ENCODE measurements at places on chromosomes 7 and 10.

- DNase-seq = no peak
Measured at GRCh38 chr10:109727436-109727835, 195.9 kb downstream of the XPNPEP1 start.

DNA sequence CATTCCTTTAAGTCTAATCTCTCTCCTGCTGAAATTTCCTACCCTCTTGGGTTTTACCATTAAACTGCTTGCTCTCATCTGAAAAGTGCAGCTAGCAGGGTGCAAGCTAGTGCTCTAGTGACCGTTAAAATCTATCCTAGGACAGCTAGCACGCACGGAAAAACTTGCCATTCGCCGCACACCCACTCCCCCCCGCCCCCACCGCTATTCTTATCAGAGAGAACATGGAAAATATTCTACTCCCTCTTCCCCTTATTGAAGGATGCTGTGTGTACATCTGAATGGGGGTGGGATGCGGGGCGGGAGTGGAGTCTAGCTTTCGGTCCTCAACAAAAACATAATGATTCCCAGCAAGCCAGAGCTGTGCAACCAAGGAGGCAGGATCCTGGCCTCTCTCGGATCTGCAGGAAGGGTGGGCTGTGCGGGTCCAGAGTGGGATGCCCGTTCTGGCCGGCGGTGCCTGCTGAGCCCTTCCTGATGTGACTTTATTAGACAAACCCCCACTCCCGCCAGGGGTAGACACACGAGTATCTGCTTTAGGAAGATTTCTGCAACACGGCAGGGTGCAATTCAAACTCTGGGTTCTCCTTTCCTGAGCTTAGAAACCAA is 1.1 kb upstream of the ADRA2A start:
- DNase-seq = no peak

GRCh38 chr7:127683776-127684681 is 32.0 kb downstream of the SND1 start:
- no peak for DNase-seq

- DNase-seq = no peak
Measured at GRCh38 chr7:39073432-39073831, 95.7 kb downstream of the POU6F2 start.

- DNase-seq = no peak
Measured at GRCh38 chr7:56003749-56004148, 39.4 kb downstream of the NIPSNAP2 start.

DNA sequence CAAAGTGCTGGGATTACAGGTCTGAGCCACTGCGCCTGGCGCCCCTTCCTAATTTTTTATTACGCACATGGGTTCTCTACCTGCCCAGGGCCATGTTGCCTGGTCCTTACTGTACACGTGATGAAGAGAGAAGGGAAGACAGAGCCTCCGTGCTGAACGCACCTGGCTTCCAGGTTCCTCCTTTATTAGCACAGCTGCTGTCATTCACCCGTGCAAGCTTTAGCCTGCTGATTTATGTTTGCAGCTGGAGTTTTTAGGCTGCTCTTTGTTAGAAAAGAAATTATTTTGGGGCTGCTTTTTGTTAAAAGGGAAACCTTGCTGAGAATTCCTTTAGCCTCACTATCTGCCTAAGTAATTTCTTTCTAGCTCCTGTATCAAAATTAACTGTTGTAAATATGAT is 417.0 kb downstream of the CALN1 start:
- no peak for DNase-seq

GRCh38 chr7:70857793-70858545 is 274.0 kb upstream of the GALNT17 start:
- DNase-seq = no peak

DNA sequence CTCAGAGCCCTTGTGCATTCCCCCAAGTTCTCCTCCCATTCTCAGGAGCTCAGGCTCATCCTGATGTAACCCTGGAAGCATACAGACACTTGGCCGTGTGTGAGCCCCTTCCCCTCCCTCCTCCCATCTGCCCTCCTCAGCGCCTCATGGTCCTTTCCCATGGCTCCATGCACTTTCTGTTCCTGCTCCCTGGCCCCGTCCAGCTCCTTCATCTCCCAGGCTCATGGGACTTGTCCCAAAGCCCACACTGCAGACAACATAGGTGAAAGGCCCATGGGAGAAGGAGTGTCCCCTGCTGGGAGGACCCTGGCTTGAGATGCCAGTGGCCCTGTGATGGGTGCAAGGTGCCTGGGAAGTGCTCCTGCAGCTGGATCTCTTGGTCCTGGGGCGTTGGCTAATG is 24.2 kb upstream of the SLC29A3 start:
- no peak for DNase-seq

GRCh38 chr10:11535346-11535959 is 76.0 kb downstream of the USP6NL start:
- DNase-seq = no peak

- no peak for DNase-seq
Measured at GRCh38 chr7:127895360-127895759, 135.9 kb downstream of the LRRC4 start.

DNA sequence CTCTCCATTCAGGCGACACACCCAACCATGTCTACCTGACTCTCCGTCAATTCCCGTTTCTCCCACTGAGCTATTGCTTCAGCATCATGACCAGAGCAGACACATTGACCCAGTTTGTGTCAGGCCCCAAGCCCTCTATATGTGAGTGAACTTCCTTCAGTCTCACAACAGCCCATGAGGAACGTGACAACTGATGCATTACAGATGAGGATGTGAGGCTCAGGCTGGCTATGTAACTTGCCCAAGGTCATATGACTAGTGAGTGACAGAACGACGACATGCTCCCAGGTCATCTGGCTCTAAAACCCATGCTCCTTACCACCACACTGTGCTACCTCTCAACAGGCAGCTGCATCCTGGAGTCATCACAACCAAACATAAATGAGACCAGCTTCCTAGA is 3.7 kb downstream of the TMEM140 start:
- DNase-seq = no peak

DNA sequence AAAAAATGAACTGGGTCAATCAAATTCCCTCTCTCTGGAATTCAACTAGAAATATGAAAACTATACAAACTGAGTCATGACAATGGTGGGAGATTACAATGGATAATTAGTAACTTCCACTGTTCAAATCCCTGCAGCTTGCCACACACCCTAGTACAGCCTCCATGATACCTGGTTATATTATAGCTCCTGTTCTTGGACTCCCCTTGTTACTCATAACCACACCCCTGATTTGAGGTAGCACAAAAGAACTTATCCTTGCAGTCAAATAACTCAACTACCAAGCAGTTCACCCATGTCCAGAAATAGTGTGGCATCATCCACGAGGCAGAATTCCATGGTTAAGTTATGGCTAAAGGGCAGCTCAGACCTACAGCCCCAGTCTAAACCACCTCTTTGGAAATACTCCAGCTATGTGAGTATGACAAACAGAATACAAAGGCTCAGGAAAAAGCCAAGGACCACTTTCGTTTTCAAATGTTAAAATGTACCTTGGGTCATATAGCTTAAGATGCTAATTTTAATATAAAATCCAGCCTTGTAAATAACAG is 164.7 kb downstream of the CPEB3 start:
- no peak for DNase-seq

DNA sequence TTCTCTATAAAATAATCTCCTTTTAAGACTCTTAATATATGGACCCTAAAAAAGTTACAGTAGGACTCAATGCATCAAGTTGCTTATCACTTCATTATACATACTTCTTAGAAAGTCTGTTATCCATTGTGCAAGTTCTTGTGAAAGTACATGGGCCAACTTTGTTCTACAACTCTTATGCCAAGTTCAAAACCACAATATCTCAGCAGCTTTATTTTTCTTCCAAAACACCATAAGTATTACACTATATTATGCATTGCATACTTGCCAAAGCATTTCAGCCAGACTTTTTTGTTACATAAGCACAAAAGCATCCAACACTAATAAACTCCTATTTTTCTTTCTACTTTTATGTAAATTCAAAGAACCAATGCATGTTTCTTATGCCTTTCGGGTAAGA is 94.4 kb downstream of the AHR start:
- DNase-seq = no peak

DNA sequence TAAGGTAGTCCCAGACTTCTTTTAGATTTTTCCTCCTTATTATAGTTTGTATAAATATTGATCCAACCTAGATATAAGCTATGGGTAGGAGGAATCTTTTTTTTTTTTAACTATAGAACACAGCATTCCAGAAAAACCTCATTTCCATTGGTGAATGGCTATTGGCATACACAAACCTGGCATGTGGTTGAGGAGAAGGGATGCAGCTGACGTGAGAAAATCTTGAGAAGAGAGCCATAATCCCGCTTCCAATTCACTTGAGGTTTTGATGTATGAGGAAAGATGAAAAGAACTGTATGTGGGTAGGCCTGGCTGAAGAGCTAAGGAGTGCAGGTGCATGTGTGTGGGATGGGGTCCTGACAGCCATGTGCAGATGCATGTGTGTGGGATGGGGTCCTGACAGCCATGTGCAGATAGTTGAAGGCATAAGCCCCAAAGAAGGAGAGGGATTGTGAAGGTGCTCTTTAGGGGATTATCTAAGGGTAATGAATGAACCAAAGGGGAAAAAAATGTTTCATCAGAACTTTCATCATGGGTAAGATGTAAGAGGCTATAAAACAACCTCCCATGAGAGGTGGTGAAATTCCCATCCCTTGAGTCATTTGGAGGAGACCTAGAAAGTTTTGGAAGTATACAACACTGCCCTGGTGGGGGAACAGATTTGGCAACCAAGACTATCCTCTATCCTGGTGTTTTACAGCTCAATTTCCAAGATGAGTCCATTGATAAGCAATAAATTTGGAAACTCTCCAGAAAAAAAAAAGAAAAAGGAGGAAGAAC is 3.8 kb upstream of the PKD2L1 start:
- no peak for DNase-seq

- DNase-seq = no peak
Measured at GRCh38 chr7:47035522-47035921, 546.4 kb downstream of the TNS3 start.

GRCh38 chr10:128318913-128319312 is 192.7 kb upstream of the MKI67 start:
- no peak for DNase-seq

DNA sequence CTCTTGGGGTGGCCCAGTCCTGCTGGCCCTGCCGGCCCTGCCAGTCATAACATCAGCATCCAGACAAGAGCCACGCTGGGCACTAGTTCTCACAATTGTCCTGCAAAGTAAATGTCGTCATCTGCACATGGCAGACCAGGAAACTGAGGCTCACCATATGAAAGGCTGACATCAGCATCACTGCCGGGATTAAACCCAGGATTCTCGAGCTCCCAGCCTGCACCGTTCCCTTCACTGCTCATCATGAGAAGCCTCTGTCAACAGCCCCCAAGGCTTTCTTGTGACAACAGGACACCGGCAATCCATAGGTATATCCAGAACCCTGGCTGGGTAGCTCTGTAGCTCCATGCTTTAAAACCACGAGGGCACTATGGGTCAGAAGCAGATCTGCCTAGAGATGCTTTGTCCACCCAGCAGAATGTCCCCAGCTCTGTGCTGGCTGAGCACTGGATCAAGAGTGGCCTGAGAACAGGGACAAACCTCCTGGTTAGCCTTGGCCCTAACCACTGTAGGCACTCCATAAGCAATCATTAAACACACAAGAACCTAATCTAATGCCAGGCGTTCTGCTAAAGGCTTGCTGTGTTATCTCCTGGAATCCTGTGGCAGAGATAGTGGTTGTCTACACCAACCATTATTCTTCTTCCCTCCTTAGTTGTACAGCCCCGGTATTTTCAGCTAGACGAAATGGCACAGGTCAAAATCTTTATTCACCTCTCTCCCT is 41.2 kb upstream of the C10orf71 start:
- no peak for DNase-seq

DNA sequence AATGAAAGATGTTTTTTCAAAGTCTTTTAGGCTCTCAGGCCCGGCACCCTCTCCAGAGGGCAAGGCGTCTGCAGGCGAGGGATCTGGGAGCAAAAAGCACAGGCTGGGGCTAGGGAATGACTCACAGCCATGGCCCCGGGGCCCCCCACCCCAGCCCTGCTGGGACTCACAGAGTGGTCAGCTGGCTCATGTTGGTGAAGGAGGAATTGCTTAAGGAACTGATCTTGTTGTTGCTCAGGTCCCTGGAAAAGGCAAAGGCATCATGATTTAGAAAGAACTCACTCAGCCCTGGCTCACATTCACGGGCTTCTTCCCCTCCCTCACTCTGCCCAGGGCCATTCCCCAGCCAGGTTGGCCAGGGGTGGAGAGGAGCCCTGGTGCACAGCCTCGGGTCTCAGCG is 151.5 kb downstream of the SLIT1 start:
- DNase-seq = no peak

DNA sequence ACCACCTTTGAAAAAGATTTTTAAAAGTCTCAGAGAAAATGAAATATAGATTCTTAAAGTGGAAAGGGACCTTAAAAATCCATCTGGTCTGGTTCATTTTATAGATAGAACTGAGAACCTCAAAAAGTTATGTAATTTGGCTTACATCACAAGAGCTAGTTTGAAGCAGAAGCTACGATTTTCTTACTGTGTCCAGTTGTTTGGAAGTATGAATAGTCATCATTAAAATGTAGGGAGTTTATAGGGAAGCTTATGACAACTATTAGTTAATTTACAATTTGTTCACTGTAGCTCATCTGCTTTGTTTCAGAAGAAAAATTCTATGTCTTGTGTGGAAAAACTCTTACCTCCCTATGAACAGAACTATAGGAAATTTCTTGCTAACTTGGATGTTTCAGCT is 26.9 kb downstream of the ZEB1 start:
- DNase-seq = no peak

DNA sequence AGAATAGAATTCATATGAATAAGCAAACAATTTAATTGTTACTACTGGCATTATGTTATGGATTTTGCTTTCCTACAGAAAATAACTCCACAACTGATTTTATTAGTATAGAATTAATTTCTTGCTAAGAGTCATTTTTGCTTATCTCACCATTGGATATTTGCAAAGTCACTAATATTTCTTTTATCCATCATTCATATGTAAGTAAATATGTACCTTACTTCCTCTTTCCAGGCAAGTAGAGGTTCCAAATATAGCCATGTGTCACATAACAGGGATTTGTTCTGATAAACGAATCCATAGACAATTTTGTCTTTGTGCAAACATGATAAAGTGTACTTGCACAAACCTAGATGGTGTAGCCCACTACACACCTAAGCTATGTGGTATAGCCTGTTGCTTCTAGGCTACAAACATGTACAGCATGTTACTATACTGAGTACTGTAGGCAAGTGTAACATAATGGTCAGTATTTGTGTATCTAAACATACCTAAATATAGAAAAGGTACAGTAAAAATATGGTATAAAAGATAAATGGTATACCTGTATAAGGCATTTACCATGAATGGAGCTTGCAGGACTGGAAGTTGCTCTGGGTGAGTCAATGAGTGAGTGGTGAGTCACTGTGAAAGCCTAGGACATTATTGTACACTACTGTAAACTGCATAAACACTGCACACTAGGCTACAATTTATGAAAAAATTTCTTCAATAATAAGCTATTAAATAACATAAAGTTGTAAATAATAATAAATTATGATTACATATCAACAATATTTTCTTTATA is 18.3 kb downstream of the KLLN start:
- DNase-seq = no peak

All from activated CD4-positive, alpha-beta T cell treated with anti-CD3 and anti-CD28 coated beads, Interleukin-2, amount 10 ng/mL, durations not matched to agents 7 days and 5 days (primary cell).